ENCODE measurements at places on chromosomes 3 and 15. TPM values are rescaled to one million over a fixed set of nuclear protein-coding genes. Genes with fewer than 3 reads are reported as not detected.

The ABTB1 gene
- total RNA-seq: 34.2 TPM

DNA sequence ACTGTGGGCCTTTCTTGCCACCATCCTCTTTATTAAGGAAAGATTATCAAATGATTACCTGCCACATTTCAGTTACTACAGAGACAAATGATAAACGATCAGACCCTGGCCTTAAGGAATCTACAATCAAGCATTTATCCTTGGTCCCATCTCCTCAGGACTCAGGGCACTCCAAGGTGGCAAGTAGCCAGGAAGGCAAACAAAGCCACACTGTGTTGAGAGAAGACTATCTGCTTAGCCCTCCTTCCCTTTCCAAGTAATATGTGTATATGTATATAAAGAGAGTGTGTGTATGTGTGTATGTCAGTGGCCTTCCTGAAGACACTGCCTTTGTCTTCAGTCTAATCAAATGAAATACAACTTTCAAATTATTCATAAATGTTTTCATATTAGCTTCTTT lies 490.1 kb upstream of the ATP11B start:
- DNase-seq: no peak

The NR2E3 gene
- not detected for total RNA-seq

DNA sequence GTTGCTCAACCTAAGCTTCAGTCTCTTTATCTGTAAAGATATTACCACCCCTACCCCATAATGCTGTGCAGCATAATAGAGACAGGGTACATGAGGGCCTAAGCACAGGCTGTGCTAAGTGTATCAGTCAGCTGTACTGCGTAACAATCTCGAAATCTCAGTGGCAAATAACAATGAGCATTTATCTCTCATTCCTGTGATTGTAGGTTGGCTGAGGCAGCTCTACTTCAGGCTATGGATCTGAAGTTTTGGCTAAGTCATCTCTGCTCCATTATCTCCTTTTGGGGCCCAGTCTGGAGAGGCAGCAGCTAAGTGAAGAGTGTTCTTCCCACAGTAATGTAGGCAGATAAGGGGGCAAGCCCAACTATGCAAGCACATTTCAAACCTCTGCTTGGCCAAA lies 7.1 kb upstream of the SLC6A11 start:
- DNase-seq: no peak

- no peak for DNase-seq
Observed at GRCh38 chr3:36942638-36943248, 2.1 kb downstream of the TRANK1 start.

The CHL1 gene
- total RNA-seq: 19.0 TPM

GRCh38 chr3:15327941-15328340 lies 4.4 kb downstream of the SH3BP5 start:
- DNase-seq: peak; percentile 46

DNA sequence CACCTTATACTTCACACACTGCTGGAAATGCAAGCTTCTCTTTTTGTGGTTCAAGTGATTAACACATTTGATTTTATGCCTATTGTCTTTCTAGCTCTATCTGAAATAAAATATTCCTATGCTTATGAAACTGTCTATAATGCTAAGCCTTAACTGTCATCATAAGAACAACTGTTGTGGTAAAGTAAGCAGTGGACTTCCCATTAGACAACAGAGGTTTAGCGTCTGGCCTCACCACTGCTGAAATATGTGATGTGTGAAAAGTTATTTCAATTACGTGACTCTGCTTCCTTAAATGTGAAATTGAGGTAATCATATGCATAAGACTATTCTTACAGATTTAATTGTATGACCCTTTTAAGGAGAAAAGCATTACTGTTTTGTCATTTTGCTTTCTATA lies 140.2 kb upstream of the LYSMD4 start:
- DNase-seq: no peak

GRCh38 chr3:187105700-187106099 lies 33.6 kb downstream of the RPL39L start:
- DNase-seq: no peak

- DNase-seq: no peak
Observed at GRCh38 chr3:111986800-111987199, 8.0 kb downstream of the ABHD10 start.

The TRNT1 gene
- 12.6 TPM for total RNA-seq

DNA sequence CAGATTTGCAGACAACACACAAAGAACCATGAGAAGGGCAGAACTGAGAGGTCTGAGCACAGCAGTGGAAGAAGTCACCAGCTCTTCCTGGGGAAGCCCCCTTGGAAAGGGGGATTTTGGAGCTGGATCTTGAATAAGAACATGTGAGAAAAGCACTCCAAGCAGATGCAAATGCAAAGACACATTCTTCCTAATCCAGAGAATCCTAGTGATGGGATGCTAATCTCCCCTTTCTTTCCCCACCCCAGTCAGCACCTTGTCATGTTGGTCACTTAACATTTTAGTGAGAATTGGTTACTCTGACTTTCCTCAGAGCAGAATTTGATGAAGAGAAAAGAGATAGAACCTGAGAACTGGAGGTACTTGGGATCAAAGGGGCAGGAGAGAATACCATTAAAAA lies 148.5 kb downstream of the SSR3 start:
- DNase-seq: no peak

DNA sequence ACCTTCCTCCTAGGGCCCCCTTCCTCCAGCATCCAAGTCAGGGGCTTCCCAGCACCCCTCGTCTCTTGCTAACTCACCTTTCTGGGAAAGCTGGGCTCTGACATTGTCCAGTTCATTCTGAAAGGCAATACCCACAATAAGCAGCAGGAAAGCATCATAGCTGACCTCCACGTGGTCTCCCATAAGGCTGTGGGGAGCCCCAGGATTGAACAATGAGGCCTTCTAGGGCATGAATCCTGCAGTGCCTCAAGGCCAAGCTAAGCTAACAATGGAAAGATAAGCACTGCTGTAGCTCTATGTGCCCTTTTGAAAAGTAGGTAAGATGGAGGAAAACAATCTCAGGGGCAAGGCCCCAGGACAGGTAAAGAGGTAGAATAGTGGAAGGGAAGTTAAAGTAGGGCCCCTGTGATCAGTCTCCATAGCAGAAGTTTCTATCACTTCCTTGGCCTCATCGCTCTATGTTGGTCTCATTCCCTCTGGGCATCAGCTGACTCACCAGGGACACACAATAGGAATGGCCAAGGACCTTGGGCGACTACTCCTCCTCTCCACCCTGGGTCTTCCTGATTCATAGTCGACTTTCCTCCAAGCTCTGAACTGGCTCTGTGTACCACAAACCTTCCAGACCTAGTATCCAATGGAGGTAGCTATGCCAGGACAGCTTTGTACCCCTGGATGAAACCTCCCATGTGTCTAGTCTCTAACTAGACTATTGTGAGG lies 11.7 kb downstream of the TRAIP start:
- no peak for DNase-seq

The UCN2 gene
- total RNA-seq: 0.17 TPM

GRCh38 chr15:75151214-75152128 lies 50.2 kb upstream of the C15orf39 start:
- DNase-seq: no peak

- DNase-seq: no peak
Observed at GRCh38 chr3:126998728-126999127, 15.8 kb downstream of the PLXNA1 start.

DNA sequence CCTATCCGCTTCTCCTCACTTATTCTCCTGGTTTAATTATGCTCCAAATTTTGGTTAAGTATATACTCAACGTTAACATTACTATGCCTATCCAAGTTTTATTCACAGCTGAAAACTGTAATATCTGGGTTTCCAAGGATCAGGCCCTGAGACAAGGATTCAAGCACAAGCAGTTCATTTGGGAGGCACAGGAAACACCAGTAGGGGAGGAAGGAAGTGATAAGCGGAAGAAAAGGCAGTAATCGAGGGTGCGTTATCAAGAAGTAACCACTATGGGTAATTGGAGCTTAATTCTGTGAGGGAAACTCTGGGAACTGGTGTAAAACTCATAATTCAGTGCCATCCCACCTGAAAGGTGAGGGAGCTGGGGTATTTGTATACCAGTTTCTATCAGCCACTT lies 120.3 kb downstream of the KCNAB1 start:
- DNase-seq: no peak

DNA sequence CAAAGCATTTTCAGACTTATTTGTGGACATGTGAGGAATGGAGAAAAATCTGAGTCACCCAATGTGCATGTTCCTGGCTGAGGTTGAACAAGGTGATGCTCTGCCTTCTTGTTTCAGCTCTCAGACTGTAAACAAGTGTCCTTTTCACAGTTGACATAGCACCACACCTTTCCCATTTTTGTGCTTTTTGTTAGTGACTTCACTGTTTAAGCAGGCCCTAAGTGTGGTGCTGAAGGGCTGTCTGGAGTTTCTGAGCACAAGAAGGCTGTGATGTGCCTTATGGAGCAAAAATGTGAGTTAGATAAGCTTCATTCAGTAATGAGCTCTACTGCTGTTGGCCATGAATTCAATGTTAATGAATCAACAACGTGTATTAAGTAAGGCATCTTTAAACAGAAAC lies 20.4 kb downstream of the ABI3BP start:
- no peak for DNase-seq

- no peak for DNase-seq
Observed at GRCh38 chr3:145952536-145952935, 208.4 kb downstream of the PLOD2 start.

DNA sequence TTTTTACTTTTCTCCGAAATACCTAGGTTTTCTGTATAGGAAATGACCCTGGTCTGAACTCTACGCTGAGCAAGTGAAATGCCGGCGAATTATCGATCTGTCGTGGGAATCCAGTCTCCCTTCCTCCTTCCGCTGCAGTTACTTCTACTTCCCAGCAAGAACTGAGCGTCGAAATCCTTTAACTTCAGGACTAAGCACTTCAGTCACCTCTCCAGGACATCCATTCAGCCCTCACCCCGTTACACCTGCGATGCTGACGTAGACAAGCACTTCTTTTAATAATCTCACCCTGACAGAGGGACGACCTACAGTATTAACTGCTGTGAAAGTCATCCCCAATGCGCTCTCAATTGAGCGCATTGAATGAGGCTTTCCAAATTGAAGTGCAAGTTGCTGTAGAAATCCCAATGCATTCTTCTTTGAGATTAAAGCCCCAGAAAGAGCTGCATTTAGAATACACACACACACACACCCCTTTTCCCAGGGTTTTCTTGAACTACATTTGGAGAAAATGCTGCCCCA lies 1.3 kb downstream of the TOP2B start:
- no peak for DNase-seq

The RASL12 gene
- total RNA-seq: 18.9 TPM

- no peak for DNase-seq
Observed at GRCh38 chr15:43544266-43544665, 26.9 kb downstream of the MAP1A start.

DNA sequence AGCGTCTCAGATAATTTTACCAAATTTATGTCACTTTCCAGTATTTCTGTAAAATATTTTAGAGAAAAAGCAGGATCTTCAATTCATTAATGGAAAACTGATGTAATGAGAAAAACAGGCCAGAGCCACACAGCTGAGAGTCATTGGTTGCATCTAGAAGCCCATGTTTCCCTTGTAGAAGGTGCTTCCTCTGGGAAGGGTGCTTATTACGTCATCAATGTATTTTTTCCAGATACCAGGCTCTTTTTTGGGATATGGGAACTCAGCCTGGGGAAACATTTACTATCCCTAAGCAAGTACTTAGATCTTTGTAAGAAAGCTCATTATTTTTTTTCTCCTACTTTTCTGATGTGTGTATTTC lies 89.1 kb upstream of the PHLDB2 start:
- no peak for DNase-seq

The DLEC1 gene
- total RNA-seq: 1.1 TPM

GRCh38 chr15:73483053-73483452 lies 40.1 kb downstream of the REC114 start:
- no peak for DNase-seq

DNA sequence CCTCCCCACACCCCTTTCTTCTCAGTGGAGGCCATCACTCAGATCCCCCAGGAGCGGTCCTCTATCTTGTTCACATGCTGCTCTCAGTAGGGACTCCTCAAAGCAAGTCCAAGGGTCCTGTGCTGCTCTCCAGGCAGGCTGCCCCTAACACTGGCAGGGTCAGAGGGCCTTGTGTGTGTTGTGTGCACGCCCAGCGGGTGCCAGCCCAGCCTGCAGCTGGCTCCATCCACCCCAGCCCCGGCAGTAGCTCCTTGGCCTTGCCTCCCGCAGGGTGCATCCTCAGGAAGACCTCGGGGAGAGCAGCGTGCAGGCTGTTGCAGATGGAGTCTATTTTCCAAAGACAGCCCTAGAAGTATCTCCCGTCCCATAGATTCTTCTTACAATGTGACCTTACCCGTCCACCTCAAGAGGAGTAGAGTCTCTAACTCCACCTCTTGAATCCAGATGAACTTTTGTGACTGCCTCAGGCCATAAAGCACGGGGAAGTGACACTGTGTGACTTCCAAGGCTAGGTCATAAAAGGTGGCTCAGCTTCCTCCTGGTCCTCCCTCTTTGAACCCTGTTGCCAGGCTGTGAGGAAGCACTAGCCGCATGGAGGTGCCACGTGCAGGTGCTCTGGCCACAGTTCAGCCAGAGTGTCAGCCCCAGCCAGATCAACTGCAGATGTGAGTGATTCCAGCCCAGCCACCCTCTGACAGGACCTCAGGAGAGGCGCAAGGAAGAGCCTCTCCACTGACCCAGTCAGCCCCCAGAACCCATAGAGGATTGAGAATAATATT lies 531.6 kb downstream of the SHQ1 start:
- no peak for DNase-seq

The SLC22A14 gene
- total RNA-seq: not detected

GRCh38 chr15:28881170-28881569 lies 4.6 kb upstream of the APBA2 start:
- no peak for DNase-seq

GRCh38 chr15:49901996-49902684 lies 216.9 kb downstream of the ATP8B4 start:
- no peak for DNase-seq

The LRRK1 gene
- total RNA-seq: 2.3 TPM

- peak; percentile 79 for DNase-seq
Observed at GRCh38 chr15:91627473-91628278, 225.8 kb upstream of the SLCO3A1 start.

The RGMA gene
- 27.0 TPM for total RNA-seq

The AGBL1 gene
- total RNA-seq: not detected

The HYKK gene
- 6.3 TPM for total RNA-seq

DNA sequence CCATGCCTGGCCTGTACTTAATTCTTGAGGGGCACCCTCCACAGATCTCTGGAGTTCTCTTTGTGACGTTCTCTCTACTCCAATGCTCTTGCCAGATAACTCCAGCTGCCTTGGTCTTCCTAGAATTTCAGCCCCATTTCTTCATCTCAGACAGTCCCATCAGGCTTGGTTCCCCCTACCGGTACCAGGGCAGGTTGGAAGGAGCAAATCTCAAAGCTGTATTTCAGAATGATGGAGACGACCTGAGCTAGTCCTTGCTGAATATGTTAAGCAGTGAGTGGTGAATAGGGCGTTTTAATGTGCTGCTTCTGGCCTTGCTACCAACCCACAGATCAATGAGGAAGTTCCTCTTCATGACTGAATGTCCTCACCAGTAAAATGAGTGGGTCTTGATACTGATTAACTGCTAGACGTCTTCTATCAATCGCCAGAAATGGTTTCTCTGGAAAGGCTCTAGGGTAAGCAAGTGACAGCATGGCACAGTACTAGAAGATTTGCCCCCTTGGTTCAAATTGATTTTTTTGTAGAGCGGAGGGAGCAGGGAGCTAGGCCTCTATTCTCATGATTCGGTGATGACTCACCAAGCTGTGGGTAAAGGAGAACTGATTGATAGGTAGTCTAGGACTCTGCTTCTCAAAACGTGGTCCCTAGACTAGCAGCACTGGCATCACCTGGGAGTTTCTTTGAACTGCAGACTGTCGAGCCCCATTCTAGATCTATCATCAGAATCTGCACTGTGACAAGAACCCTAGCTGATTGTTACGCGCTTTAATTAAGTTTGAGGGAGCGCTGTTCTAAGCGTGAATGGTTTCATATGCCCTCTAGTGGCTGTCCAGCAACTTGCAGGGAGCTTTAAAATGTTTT lies 67.8 kb downstream of the UBP1 start:
- DNase-seq: no peak
